ENCODE measurements at places on chromosomes 16 and 17.
A peak's percentile ranks its signal among the peaks of the same experiment; 100 is the strongest.

- DNase-seq: peak; percentile 20
These were observed 3.0 kb upstream of the CHD3 start for GRCh38 chr17:7885367-7886226.

- peak; percentile 42 for DNase-seq
These were observed at the start of gene ROGDI for GRCh38 chr16:4801962-4802658. TSS of gene ROGDI (minus strand) at chr16:4802633. CDS start at chr16:4802571, 62 bp downstream.

- no peak for DNase-seq
These were observed 79.7 kb downstream of the AIPL1 start for GRCh38 chr17:6355196-6355595.

GRCh38 chr16:81137754-81138153 lies 41.6 kb upstream of the GCSH start:
- DNase-seq: no peak

- DNase-seq: no peak
These were observed 163.2 kb downstream of the TOX3 start for GRCh38 chr16:52383640-52384292.
